Psoas muscle (tissue), 8 donors: ENCODE measurements at places on chromosomes 2 and 18.

- peaks cover 9% of the 10 kb centered on the region for H3K4me1 ChIP-seq
- DNase-seq, result no peak
- no peaks in the 10 kb centered on the region for H3K27me3 ChIP-seq
- H3K4me3 ChIP-seq, result no peak overlapping the region
- no peaks in the 10 kb centered on the region for H3K36me3 ChIP-seq
Measured at GRCh38 chr2:144377914-144378313, 142.0 kb downstream of the ZEB2 start.

GRCh38 chr2:238220274-238220891 lies 16.9 kb upstream of the ILKAP start:
- peak overlapping the region; percentile 51 for H3K4me3 ChIP-seq
- peaks cover 10% of the 10 kb centered on the region for H3K4me1 ChIP-seq
- H3K27me3 ChIP-seq, result no peaks in the 10 kb centered on the region
- no peak for DNase-seq

DNA sequence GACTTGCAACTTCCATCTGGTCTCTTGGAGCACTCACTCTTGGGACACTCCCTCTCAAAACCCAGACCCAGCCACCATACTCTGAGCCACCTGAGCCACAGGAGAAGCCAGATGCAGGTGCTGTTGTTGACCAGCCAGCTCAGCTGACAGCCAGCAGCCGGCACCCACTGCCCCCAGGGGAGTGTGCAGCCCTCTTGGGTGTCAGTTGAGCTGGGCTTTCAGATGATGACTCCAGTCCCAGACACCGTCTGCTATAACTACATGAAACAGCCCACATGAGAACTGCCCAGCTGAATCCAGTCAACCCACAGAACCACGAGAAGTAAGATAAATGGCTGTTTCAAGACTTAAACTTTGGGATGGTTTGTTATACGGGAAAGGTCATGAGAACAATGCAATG lies 10.7 kb upstream of the IGFBP2 start:
- no peaks in the 10 kb centered on the region for H3K27me3 ChIP-seq
- no peaks in the 10 kb centered on the region for H3K36me3 ChIP-seq
- H3K4me3 ChIP-seq, result no peak overlapping the region
- H3K4me1 ChIP-seq, result no peaks in the 10 kb centered on the region

DNA sequence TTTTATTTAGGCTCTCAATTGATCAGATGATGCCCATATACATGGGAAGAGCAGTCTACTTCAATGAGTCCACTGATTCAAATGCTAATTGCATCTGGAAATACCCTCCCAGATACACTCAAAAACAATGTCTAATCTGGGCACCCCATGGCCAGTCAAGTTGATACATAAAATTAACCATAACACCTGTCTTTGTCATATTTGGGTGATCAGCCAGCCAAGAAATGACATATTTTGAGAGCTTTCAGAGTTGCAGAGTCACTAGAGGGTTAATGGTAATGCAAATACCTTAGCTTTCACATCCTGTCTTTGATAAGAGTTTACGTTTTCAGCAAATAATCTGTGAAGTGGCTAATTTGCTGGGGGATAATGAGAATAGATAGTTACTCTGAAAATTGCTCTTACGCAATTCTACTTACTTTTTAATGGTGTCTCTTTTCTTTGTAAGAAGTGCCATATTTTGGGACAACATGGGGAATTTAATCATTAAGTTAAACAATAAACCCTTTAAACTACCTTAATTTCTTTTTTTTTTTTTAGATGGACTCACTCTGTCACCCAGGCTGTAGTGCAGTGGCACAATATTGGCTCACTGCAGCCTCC lies 49.1 kb downstream of the CCDC195 start:
- no peaks in the 10 kb centered on the region for H3K27me3 ChIP-seq
- no peak for DNase-seq
- no peaks in the 10 kb centered on the region for H3K4me1 ChIP-seq
- no peak overlapping the region for H3K4me3 ChIP-seq
- H3K36me3 ChIP-seq, result no peaks in the 10 kb centered on the region
- no peak overlapping the region for H3K27ac ChIP-seq

GRCh38 chr2:45137966-45138695 lies 128.9 kb upstream of the SIX2 start:
- no peaks in the 10 kb centered on the region for H3K27me3 ChIP-seq
- H3K36me3 ChIP-seq, result no peaks in the 10 kb centered on the region
- no peak overlapping the region for H3K4me3 ChIP-seq
- no peaks in the 10 kb centered on the region for H3K4me1 ChIP-seq
- no peak overlapping the region for H3K27ac ChIP-seq

DNA sequence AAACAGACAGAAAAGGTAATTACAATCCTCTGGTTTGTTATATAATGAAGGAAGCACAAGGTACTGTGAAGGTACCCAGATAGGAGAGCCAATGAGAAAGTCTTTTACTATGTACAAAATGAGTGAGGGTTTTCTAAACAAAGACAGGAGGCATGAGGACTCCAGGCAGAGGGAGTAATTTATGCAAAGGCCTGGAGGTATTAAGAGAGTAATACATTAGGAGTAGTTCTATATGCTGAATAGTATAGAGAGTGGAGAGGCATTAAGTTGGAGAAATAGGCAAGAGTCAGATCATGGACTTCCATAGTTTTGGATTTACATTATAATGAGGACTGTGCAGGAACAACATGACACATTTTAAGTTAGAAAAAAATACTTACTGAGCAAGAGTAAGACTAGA lies 216.0 kb downstream of the SCG2 start:
- H3K36me3 ChIP-seq, result no peaks in the 10 kb centered on the region
- no peak for DNase-seq
- H3K27me3 ChIP-seq, result no peaks in the 10 kb centered on the region
- no peaks in the 10 kb centered on the region for H3K4me1 ChIP-seq

- H3K4me1 ChIP-seq, result no peaks in the 10 kb centered on the region
- H3K27me3 ChIP-seq, result no peaks in the 10 kb centered on the region
- H3K36me3 ChIP-seq, result no peaks in the 10 kb centered on the region
- no peak for DNase-seq
- no peak overlapping the region for H3K4me3 ChIP-seq
Measured at GRCh38 chr2:3287896-3288295, 89.7 kb downstream of the EIPR1 start.

DNA sequence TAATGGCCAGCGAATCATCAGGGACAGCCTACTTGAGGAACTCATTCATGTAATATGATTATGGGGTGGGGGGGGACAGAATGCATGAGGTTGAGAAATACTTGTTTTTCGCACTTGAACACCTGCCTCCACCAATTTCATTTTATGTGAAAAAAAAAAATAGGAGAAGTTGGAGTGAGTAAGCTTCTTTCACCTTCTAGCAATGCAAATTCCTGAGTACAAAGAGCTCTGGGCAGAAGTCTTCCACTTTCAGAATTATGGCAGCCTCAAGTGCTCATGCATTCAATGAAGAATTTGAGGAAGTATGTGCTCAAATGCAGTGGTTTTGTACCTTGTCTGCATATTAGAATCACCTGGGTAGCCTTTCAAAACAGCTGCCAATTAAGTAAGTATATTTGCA lies 40.1 kb upstream of the GPD2 start:
- H3K4me3 ChIP-seq, result no peak overlapping the region
- no peaks in the 10 kb centered on the region for H3K36me3 ChIP-seq
- no peak overlapping the region for H3K27ac ChIP-seq
- no peaks in the 10 kb centered on the region for H3K27me3 ChIP-seq
- no peak for DNase-seq
- peaks cover 9% of the 10 kb centered on the region for H3K4me1 ChIP-seq

GRCh38 chr2:177342736-177343135 lies 49.8 kb upstream of the AGPS start:
- peaks cover 7% of the 10 kb centered on the region for H3K4me1 ChIP-seq
- H3K27me3 ChIP-seq, result no peaks in the 10 kb centered on the region
- no peak overlapping the region for H3K27ac ChIP-seq

GRCh38 chr18:23740105-23740830 lies 51.0 kb downstream of the LAMA3 start:
- no peak overlapping the region for H3K27ac ChIP-seq
- H3K36me3 ChIP-seq, result no peaks in the 10 kb centered on the region
- no peak for DNase-seq
- peaks cover 3% of the 10 kb centered on the region for H3K4me1 ChIP-seq

DNA sequence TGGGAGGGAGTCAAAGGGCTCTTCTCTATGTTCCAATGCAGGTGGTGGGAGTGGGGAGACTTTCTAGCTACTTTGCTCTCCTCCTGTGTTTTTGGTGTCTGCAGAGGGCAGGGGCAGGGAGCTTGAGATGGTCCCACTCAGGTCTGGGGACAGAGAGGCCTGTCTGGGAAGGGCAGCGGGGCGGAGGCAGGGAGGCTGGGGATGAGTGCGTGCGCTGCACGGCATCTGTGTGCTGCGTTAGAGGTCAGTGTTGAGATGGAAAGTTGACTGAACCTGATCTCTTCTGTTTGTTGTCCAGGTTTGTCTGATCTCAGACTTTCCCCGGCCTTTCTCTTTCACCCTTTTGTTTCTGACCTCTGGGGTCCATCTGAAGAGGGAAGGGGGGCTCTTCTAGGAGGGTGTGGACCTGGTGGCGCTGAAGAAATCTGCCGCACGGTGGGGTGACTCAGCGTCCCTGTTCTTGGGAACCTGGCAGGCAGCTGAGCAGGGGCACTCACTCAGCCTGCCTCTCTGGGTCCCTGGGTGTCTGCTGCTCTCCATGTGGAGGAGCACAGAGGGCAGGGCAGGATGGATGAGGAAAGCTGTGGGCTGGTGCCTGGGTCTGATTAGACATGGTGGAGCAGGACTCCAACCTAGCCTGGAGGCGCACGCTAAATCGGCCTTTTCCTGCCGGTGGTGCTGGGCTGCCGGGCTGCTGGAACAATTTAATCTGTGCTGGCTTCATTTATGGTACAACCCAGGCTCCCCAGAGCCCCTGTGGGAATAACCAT lies 24.1 kb downstream of the IGFBP2 start:
- H3K4me3 ChIP-seq, result no peak overlapping the region
- no peaks in the 10 kb centered on the region for H3K36me3 ChIP-seq
- DNase-seq, result no peak
- H3K4me1 ChIP-seq, result no peaks in the 10 kb centered on the region
- H3K27me3 ChIP-seq, result no peaks in the 10 kb centered on the region

DNA sequence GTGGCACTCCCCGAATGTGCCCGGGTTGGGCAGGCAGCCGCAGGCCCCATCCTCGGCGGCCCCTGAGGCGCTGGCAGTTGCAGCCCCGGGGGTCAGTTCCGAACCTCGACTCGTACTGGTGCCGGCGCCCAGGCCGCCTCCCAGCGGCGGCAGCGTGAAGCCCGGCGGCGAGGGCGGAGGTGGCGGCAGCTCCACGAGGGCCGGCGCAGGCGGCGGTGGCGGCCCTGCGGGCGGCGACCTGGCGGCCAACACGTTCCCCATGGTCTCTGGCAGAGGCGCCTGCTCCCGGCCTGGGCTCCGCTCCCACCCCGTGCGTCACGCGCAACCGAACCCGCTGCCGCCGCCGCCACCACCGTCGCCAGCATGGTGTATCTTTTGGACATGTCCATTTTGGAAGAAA lies 196.3 kb downstream of the CCDC74A start:
- no peaks in the 10 kb centered on the region for H3K4me1 ChIP-seq
- no peak overlapping the region for H3K4me3 ChIP-seq
- H3K36me3 ChIP-seq, result no peaks in the 10 kb centered on the region
- DNase-seq, result no peak
- H3K27ac ChIP-seq, result no peak overlapping the region

GRCh38 chr18:45060102-45060501 lies 379.4 kb downstream of the SETBP1 start:
- no peak overlapping the region for H3K27ac ChIP-seq
- H3K4me3 ChIP-seq, result no peak overlapping the region
- DNase-seq, result no peak
- peaks cover 3% of the 10 kb centered on the region for H3K36me3 ChIP-seq
- H3K27me3 ChIP-seq, result no peaks in the 10 kb centered on the region
- H3K4me1 ChIP-seq, result peaks cover 5% of the 10 kb centered on the region

- no peak overlapping the region for H3K27ac ChIP-seq
- no peaks in the 10 kb centered on the region for H3K4me1 ChIP-seq
- DNase-seq, result peak; percentile 31
Measured at GRCh38 chr2:71157124-71157793, 26.8 kb downstream of the MPHOSPH10 start.

- H3K27ac ChIP-seq, result no peak overlapping the region
- no peak for DNase-seq
- no peaks in the 10 kb centered on the region for H3K27me3 ChIP-seq
- no peaks in the 10 kb centered on the region for H3K4me1 ChIP-seq
Measured at GRCh38 chr18:28637897-28638296, 461.0 kb upstream of the CDH2 start.

DNA sequence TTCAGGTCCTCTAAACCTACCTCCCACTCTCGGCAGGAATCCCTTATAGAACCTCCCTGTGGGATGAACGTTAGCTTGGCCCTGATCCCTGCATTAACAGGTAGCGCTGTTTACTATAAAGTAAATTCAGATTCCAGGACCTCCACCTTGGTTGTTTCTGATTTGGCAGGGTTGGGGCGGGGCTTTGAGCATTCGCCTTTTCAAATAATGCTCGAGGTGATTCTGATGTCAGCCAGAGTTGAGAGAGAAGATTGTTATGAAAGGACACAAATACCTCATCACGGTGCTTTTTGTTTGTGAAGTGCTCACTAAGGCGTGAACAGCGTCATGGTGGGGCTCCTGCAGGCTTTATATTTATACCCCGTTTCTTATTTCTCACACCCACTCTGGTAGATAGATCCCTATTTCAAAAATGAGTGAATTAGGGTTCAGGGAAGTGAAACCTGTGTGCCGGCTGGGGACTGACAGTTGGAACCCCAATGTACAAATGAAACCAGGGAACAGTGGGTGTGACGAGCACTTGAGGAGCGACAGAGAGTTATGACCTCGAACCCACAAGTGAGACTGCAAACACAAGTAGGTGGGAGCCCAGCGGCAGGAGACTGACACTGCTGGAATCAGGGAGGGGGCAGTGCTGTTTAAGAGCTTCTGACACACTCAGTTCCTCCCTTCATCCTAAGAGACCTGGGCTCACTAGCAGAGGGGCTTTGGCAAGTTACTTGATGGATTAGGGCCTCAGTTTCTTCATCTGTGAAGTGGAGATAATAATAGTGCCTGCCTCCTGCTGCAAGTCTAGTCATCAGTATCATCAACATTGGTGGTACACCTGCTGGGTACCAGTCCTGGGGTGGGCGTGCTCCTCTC lies 14.2 kb upstream of the CXCR4 start:
- no peak overlapping the region for H3K4me3 ChIP-seq
- H3K27me3 ChIP-seq, result no peaks in the 10 kb centered on the region
- DNase-seq, result no peak
- H3K36me3 ChIP-seq, result no peaks in the 10 kb centered on the region
- H3K4me1 ChIP-seq, result no peaks in the 10 kb centered on the region

DNA sequence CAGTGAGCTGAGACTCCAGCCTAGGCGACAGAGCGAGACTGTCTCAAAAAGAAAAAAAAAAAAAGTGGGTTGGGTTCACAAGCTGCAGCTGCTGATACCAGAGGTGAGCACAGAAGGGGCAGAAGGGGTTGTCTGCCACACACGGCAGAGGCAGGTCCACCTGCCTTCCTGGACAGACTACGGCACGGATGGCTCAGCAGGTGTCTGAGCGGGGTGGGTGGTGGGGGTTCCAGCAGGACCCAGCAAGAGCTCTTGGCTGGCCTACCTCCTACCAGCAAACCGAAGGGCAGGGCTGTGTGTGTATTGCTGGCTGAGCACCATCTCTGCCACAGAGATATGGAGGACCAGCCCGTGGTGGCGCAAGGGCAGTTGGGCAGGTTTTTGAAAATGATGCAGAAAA lies 130.4 kb upstream of the ASB18 start:
- no peak overlapping the region for H3K27ac ChIP-seq
- no peaks in the 10 kb centered on the region for H3K27me3 ChIP-seq
- no peak for DNase-seq
- H3K4me3 ChIP-seq, result no peak overlapping the region
- H3K36me3 ChIP-seq, result no peaks in the 10 kb centered on the region
